ENCODE measurements at places on chromosomes 13 and 19.

GRCh38 chr19:8638078-8638619 lies 7.7 kb downstream of the NFILZ start:
- DNase-seq, result no peak

- DNase-seq, result no peak
Observed at GRCh38 chr13:100130092-100130491, 41.2 kb downstream of the PCCA start.

DNA sequence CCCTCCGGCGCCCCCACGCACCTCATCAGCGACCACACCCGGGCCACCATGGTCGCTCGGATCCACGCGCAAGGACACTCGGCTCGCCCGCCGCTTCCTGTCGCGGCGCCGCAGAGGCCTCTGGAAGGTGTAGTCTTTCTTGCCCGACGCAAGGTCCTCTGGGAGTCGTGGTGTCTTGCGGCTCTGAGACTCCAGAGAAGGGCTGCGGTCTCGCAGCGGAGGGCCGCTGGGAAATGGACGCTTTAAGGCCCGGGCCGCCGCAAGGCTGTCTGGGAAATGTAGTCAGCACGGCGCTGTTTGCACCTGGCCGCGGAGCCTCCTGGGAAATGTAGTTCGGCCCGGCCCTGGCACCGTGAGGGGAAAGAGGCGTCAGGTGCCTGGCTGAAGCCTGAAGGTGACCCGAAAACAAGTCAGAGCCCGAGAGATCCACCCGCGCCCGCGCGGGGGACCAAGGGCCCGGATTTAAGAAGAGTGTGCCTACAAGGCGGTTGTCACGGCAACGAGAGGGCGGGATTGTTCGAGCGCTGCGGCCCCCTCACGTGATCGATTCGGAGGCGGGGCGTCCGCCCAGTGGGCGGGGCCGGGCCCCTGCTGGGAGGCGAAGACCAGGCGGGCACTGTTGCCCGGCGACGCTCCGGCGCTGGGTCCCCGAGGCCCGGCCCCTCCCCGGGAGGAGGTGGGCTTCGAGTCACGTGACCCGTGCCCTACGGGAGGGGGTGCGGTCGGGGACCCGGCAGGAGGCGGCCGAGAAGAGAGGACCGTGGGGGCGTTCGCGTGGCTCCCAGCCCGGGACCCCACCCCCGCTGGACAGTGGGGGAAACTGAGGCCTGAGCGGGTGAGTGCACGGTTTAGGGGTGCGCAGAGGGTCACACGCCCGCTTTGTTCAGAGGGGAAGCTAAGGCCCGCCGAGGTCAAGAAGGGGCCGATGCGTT lies at the start of the genes HSD11B1L and MICOS13:
TSS of gene HSD11B1L (plus strand) at position 591 of the 932 bp plus-strand sequence. CDS start 3,806 bp downstream, outside the sequence.
TSS of gene MICOS13 (minus strand) at position 80 of the 932 bp plus-strand sequence. CDS start at position 50, 30 bp downstream.
- DNase-seq, result peak; percentile 100

GRCh38 chr13:99415014-99415650 lies 86.1 kb upstream of the TM9SF2 start:
- DNase-seq, result no peak

DNA sequence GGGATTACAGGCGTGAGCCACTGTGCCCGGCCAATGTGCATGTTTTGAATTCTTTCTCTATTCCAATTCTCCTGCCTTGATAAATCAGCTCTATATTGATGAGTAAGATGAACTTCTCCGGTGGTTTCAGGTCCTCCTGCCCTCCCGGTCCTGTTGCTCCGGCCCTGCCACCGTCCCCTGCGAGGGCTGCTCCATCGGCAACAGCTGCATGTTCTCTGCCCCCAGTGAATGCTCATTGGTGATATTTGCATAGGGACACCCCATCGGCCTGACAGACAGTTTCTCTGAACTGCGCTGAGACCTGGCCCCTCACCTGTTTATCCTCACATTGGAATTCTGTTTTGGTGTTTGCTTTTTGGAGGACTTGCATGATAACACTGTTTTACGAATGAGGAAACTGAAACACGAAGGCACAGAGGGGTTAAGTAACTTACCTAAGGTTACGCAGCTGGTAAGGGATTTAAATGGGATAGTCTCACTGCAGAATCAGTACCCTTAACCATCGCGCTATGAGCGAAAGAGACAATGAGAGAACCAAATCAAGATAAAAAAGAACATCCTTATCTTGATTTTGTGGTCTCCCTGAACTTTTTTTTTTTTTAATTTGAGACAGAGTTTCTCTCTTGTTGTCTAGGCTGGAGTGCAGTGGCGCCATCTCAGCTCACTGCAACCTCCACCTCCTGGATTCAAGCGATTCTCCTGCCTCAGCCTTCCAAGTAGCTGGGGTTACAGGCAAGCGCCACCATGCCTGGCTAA lies 32.2 kb downstream of the ZNF557 start:
- no peak for DNase-seq

DNA sequence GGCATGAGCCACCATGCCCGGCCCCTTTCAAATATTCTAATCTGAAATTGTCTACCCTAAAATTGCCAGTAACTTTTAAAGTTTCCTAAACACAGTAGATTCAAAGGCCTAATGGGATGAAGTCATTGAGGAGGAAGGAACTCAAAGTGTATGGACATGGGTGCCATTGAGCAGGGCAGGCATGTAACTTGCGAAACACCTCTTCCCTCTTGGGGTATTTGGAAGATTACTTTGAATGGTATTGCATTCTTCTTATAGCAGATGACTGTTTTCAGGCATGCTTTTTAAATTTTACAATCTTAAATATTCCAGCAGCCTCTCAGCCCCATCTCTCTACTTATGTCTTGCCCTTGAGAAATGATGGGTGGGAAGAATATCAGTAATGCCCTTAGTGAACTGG lies 21.0 kb downstream of the TM9SF2 start:
- DNase-seq, result no peak

DNA sequence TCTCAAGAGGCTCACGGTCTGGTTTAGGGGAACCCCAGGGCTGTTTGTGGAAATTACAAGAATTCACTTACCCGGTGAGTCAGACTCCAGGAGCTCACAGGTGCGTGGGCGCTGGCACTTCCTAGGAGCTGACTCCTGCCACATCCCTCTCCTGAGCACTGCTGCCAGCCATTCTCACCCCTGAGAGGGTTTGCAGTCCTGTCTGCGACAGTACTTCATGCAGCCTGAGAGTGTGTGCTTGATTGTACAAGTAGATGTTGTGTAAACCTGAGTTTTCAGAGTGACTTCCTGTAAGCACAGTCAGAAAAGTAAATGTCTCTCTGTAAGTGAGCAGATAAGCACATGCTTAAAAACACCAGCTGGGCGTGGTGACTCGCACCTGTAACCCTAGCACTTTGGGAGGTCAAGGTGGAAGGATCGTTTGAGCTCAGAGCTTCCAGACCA lies 8.1 kb downstream of the MRPL4 start:
- DNase-seq, result no peak

- DNase-seq, result peak; percentile 56
Observed at GRCh38 chr19:49890349-49891311, 6.1 kb downstream of the IL4I1 start.

DNA sequence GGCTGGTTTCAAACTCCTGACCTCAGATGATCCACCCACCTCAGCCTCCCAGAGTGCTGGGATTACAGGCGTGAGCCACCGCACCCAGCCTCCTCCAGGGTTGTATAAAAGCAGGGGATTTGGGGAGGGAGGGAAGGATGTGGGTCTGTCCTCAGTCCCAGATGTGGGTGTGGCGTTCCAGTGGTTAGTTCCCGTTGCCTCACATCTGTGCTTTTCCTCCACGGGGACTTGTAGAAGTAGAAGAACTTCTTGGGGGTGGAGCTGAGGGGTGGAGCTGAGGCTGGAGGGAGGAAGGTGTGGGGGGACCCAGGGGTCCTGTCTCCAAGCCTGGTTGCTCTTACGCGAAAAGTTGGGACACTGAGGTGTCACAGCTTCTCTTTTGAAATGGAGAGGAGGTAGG lies 514 bp upstream of the MCEMP1 start:
- DNase-seq, result no peak

- DNase-seq, result no peak
Observed at GRCh38 chr19:51441410-51442390, 16.6 kb downstream of the SIGLEC8 start.

DNA sequence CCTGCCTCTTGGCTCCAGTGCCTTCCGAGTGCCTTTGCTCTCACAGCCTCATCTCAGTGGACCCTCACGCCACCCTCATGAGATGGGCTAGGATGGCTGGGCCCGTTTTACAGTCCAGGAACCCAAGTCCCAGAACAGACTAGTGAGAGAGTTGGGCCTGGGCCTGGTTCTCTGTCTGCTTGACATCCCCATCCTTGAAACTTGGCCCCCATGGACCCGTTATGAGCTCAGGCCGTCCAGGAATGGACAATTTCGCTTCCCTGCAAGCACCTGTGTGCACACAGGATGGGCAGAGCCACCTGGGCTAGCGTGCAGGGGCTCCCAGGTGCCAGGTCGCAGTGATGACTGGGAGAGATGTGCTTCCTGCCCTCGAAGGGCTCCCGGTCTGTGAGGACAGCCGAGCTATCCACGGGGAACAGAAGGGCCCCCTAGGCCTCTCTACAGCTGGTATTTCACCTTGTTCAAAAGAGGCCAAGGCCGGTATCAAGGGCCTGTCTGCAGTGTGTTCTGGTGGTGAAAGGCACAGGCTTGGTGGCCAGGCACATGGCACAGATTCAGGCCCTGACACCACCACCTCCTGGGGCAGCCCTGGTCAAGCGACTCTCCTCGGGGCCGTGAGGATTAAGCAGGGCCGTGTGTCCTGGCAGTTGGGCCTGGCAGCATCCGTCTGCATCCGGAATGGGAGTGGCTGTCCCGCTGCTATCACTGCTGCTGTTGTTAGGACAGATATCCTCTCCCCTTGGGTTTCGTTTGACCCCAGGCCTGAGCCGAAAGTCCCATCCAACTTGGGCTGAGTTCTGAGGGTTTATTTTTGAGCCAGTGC lies 38.9 kb downstream of the CAPN12 start:
- no peak for DNase-seq

DNA sequence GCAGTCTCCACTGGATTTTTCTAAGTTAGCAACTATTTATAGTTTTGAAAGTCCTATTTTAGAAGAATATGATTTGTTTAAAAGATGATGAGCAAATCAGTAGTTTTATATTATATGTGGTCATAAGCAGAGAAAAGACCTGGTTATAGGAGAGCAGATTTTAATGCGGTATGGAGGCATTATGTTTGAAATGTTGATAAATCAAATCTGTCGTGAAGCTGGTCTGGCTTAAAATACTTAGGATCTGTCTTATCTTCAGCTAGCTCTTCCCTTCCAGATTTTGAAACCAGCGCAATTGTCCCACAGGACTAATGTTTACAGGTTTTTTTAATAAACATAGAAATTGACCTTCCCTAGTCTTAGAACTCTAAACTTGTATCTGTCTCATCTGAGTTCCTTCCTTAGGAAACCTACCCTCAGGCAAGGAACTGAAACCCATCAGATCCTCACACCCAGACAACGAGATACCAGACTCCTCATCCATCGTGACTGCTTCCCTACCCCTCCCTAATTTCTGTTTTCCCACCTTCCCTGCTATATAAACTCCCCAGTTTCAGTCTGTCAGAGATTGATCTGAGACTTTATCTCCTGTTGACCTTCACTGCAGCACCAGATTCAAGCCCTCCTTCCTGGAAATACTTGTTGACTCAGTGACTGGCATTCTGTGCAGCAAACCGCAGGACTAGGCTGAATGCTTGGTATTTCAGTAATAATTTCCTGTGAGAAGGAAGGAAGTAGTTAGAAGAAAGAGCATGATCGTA lies 37.8 kb upstream of the CXCL17 start:
- no peak for DNase-seq

GRCh38 chr13:52832313-52832712 lies 16.1 kb downstream of the PCDH8 start:
- no peak for DNase-seq

DNA sequence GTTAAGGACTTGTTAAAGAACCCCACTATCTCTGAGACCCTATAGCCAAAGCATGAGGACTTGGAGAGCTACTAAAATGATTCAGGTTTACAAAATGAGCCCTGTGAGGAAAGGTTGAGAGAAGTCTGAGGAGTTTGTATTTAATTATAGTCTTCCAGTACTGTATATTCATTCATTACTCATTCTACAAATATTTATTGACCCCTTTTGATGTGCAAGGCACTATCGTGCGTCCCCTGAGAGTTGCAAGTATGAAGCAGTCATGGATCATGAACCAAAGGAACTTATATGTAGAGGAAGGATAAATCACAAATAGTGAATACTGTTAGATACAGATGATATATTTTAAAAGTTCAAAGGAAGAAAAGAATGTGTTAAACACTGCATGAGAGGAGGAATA lies 84.4 kb downstream of the DNAJC15 start:
- DNase-seq, result no peak

DNA sequence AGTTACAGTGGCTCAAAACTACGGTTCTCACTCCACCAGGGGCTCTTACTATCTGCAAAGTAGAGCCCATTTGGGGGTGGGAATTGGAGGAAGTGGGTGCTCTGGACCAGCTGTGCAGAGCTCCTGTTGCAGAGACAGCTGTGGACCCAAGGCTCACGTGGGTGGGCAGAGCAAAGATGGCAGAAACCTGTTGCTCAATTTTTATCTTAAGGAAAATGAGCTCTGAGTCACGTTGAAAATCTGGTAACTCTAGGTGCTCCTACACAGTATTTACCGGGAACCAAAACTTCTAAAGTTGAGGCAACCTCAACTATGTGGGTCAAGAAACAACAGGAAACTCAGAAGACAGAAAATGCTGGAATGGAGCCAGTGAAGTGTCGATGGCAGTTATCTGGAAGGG lies 30.2 kb upstream of the SLC15A1 start:
- DNase-seq, result no peak

DNA sequence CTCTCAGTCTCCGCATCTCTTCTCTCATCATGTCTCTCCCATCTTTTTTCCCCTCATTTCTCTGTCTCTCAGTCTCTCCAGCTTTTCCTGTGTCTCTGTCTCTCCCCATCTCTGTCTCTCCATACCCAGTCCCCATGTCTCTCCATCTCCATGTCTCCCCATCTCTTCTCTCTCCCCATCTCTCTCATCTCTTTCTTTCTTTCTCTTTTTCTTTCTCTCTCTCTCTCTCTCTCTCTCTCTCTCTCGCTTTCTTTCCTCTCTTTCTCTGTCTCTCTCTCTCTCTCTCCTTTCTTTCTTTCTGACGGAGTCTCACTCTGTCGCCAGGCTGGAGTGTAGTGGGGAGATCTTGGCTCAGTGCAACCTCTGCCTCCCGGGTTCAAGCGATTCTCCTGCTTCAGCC lies 12.6 kb upstream of the NFIX start:
- DNase-seq, result no peak

- DNase-seq, result no peak
Observed at GRCh38 chr13:113855012-113855921, 8.6 kb downstream of the GAS6 start.

- no peak for DNase-seq
Observed at GRCh38 chr13:67296511-67296910, 66.4 kb upstream of the PCDH9 start.
